HCT116 (cell line): ENCODE measurements at places on chromosomes 6 and 20. TPM values are rescaled to one million over a fixed set of nuclear protein-coding genes. Genes with fewer than 3 reads are reported as not detected.

- no peak overlapping the region for H3K27ac ChIP-seq
- DNase-seq, result no peak
- peaks cover 13% of the 10 kb centered on the region; the same call in 1 of the 2 replicates for H3K27me3 ChIP-seq
- H3K4me1 ChIP-seq, result no peaks in the 10 kb centered on the region
- no peaks in the 10 kb centered on the region for H3K36me3 ChIP-seq
Observed at GRCh38 chr20:54372313-54372712, 103.1 kb upstream of the DOK5 start.

- H3K27me3 ChIP-seq, result no peaks in the 10 kb centered on the region
- no peaks in the 10 kb centered on the region for H3K36me3 ChIP-seq
- H3K27ac ChIP-seq, result no peak overlapping the region
- DNase-seq, result no peak
- no peaks in the 10 kb centered on the region for H3K4me1 ChIP-seq
Observed at GRCh38 chr6:113181164-113181563, 676.0 kb upstream of the MARCKS start.

GRCh38 chr6:4055420-4056041 is 23.4 kb downstream of the FAM217A start:
- H3K4me3 ChIP-seq, result no peak overlapping the region
- H3K36me3 ChIP-seq, result peaks cover 55% of the 10 kb centered on the region
- DNase-seq, result peak; percentile 21
- no peak overlapping the region for H3K27ac ChIP-seq
- no peaks in the 10 kb centered on the region for H3K27me3 ChIP-seq
- peaks cover 21% of the 10 kb centered on the region for H3K4me1 ChIP-seq

DNA sequence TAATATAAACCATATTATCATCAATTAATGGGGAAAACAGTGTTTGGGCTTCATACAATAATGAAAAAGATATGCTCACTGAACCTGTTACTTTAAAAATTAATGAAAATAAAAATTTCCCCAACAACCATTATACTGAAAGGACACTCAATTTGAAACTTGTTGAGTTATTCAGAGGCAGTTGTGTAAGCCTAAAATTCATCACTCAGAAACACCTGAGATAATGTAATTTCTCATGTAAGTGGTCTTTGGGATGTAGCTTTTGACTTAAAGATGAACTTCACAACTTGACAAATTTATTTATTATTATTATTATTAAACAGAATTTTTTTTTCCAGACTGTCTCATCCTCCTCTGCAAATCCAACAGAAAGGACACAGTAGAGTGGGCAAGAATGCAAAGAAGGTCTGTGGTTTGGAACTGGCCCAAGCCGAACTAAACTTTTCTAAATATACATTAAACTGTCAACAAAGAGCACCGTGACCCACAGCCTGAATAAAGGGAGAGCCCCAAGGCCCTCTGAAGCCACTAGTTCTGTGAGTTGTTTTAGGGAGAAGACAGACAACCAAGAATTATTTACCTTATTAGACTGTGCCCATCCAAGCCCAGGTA is 32.2 kb upstream of the HEY2 start:
- no peaks in the 10 kb centered on the region for H3K27me3 ChIP-seq
- H3K36me3 ChIP-seq, result no peaks in the 10 kb centered on the region
- no peak overlapping the region for H3K4me3 ChIP-seq
- no peak for DNase-seq

Gene PNLDC1
- 0.37 TPM for total RNA-seq

GRCh38 chr6:38806833-38807232 is 91.7 kb downstream of the DNAH8 start:
- no peak overlapping the region for H3K4me3 ChIP-seq
- peaks cover 62% of the 10 kb centered on the region for H3K27me3 ChIP-seq
- DNase-seq, result no peak
- no peaks in the 10 kb centered on the region for H3K4me1 ChIP-seq
- no peaks in the 10 kb centered on the region for H3K36me3 ChIP-seq

- H3K27me3 ChIP-seq, result no peaks in the 10 kb centered on the region
- no peaks in the 10 kb centered on the region for H3K4me1 ChIP-seq
- no peak overlapping the region for H3K4me3 ChIP-seq
- no peak overlapping the region for H3K27ac ChIP-seq
Observed at GRCh38 chr6:51167468-51167867, 348.8 kb downstream of the TFAP2B start.

DNA sequence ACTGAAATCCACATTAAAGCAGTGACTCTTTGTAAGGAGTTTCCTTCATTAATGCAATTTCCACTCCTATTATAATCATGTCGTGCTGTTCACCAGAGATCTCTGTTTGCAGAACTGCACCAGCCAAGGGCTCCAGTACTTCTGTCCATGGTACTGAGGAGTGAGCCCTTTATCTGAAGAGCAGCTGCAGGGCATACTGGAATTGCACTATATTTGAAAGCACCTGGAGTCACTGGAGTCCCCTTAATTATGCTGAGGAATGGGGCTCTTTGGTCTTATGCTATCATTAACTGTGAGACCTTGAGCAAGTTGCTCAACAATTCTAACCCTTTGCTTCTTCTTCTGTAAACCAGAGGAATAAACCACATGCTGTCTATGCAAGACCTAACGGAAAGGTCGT is 61.7 kb upstream of the NUP153 start:
- H3K4me1 ChIP-seq, result no peaks in the 10 kb centered on the region
- no peak overlapping the region for H3K27ac ChIP-seq
- H3K27me3 ChIP-seq, result no peaks in the 10 kb centered on the region
- 0 out of 2 replicates have a peak, but pooled peaks cover 7% of the 10 kb centered on the region for H3K36me3 ChIP-seq
- H3K4me3 ChIP-seq, result no peak overlapping the region

GRCh38 chr20:42705550-42705949 is 484.2 kb downstream of the PTPRT start:
- no peaks in the 10 kb centered on the region for H3K4me1 ChIP-seq
- no peaks in the 10 kb centered on the region for H3K27me3 ChIP-seq
- no peak overlapping the region for H3K27ac ChIP-seq
- H3K36me3 ChIP-seq, result no peaks in the 10 kb centered on the region
- H3K4me3 ChIP-seq, result no peak overlapping the region

- H3K4me3 ChIP-seq, result no peak overlapping the region
- DNase-seq, result no peak
- H3K36me3 ChIP-seq, result no peaks in the 10 kb centered on the region
- no peak overlapping the region for H3K27ac ChIP-seq
Observed at GRCh38 chr6:46357591-46357990, 133.7 kb downstream of the RCAN2 start.

- H3K27ac ChIP-seq, result no peak overlapping the region
- H3K4me1 ChIP-seq, result 0 out of 2 replicates have a peak, but pooled peaks cover 3% of the 10 kb centered on the region
- DNase-seq, result no peak
- peaks cover 3% of the 10 kb centered on the region for H3K36me3 ChIP-seq
- no peak overlapping the region for H3K4me3 ChIP-seq
Observed at GRCh38 chr20:63937596-63937995, 18.6 kb downstream of the UCKL1 start.

Gene OR2H2
- not detected for total RNA-seq

GRCh38 chr6:168158213-168158979 is 79.4 kb upstream of the FRMD1 start:
- no peak overlapping the region for H3K27ac ChIP-seq
- H3K4me1 ChIP-seq, result peaks cover 9% of the 10 kb centered on the region; the same call in 1 of the 2 replicates
- no peak overlapping the region for H3K4me3 ChIP-seq
- no peaks in the 10 kb centered on the region for H3K27me3 ChIP-seq
- DNase-seq, result no peak

Gene COL9A1
- not detected for total RNA-seq

Gene PDE10A
- total RNA-seq, result 0.37 TPM

GRCh38 chr6:157020398-157020797 is 243.2 kb downstream of the ARID1B start:
- no peaks in the 10 kb centered on the region for H3K36me3 ChIP-seq
- DNase-seq, result no peak
- H3K4me1 ChIP-seq, result peaks cover 5% of the 10 kb centered on the region
- H3K27me3 ChIP-seq, result no peaks in the 10 kb centered on the region
- H3K4me3 ChIP-seq, result peak overlapping the region; percentile 79

Gene MROH8
- total RNA-seq, result 0.79 TPM

Gene SALL4
- 1.9 TPM for total RNA-seq

- H3K4me3 ChIP-seq, result no peak overlapping the region
- peaks cover 8% of the 10 kb centered on the region; the same call in 1 of the 2 replicates for H3K4me1 ChIP-seq
- no peaks in the 10 kb centered on the region for H3K27me3 ChIP-seq
- H3K36me3 ChIP-seq, result no peaks in the 10 kb centered on the region
Observed at GRCh38 chr20:1825507-1825906, 69.7 kb upstream of the SIRPA start.

DNA sequence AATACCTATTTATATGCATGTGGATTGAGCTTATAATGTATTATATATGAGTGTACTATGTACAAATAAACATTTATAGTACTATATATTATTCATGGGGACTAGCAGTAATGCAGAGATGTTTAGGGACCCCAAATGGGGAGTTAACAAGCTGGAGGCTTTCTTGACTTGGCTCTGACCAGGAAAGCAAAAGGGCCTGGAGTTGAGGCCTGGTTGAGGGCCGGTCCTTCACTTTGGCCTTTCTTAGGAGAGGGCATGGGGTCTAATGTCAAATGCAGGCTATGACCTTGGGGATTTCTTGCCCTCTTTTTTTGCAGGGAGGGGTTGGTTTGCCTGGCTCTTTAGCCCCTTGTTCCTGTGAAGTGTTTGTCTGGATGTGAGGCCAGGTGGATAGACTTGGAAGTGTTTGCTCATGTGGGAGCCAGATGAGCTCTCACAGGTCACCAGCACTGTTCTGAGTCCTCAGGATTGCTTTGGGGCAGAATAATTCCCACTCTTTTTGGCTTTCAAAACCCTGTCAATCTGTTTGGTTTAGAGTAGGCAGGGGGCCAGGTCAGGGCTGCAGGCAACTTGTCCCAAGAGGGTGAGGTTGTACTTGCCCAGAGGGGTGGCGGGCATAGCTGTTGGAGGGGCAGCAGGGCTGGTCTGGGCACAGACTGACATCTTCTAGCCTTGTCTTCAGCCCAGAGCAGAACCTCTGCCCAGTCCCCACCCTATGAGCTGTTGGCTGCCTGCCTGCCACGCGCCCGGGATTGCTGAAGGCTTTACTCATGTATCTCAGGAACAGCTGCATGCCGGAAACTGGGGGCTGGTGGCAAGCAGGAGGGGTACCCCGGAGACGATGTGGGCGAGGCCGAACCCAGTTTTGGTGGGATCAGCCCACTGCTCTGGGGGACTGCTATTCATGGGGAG is 14.6 kb downstream of the TJAP1 start:
- peaks cover 50% of the 10 kb centered on the region for H3K4me1 ChIP-seq
- H3K27ac ChIP-seq, result no peak overlapping the region
- no peak overlapping the region for H3K4me3 ChIP-seq
- DNase-seq, result no peak
- no peaks in the 10 kb centered on the region for H3K27me3 ChIP-seq

Gene SMIM8
- 8.0 TPM for total RNA-seq

DNA sequence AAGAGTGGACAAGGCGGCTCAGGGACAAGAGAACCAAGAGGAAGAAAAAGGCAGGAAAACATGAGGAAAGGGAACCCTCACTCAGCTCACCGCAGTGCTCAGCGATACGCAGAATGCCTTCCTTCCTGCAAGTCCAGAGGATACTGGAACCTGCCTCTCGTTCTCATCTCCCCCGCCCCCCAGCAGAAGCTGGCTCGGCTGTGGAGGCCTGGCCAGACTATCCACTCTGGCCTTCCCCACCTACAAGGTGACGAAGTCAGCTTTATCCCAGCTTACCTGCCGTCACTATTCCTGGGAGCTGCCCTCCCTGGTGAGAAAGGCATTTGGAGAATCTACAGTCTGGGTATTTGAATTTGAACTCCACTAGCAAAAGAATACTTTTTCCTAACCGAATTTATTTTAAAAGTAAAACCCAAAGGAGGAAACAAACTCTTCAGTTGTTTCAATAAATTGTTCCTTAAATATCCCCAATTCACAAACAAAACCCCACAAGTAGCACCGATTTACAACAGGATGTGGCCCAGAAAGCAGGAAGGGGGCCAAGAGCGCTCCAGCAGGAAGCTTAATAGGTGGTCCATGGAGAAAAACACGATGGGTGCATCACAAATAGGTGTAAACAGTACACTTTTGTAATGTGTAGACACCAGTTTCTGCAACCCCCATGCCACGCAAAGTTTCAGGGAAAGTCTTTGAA is 2.1 kb upstream of the DIDO1 start:
- DNase-seq, result no peak
- peak overlapping the region; percentile 23; the same call in 1 of the 2 replicates for H3K27ac ChIP-seq
- H3K36me3 ChIP-seq, result 0 out of 2 replicates have a peak, but pooled peaks cover 5% of the 10 kb centered on the region
- H3K4me1 ChIP-seq, result peaks cover 26% of the 10 kb centered on the region

DNA sequence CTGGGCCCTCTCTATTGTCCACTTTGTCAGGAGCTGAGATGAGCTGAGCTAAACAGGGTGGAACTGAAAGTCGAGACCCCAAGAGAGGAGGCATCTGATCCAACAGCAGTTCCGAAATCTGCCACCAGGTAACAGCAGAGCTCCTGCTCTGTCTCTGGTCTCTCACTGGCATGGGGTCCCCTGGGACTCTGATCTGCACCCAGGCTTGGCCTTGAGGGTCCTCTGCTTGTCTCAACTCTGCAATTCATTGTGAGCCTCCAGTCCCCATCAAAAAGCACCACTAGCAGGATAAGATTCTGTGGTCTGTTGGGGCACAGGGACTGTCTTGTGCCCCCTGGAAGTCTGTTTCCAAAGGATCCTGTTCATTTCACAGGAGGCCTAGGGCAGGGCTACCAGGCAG is 62.5 kb upstream of the TOP1 start:
- no peaks in the 10 kb centered on the region for H3K36me3 ChIP-seq
- no peaks in the 10 kb centered on the region for H3K27me3 ChIP-seq
- no peaks in the 10 kb centered on the region; the same call in 1 of the 2 replicates for H3K4me1 ChIP-seq
- H3K27ac ChIP-seq, result no peak overlapping the region

DNA sequence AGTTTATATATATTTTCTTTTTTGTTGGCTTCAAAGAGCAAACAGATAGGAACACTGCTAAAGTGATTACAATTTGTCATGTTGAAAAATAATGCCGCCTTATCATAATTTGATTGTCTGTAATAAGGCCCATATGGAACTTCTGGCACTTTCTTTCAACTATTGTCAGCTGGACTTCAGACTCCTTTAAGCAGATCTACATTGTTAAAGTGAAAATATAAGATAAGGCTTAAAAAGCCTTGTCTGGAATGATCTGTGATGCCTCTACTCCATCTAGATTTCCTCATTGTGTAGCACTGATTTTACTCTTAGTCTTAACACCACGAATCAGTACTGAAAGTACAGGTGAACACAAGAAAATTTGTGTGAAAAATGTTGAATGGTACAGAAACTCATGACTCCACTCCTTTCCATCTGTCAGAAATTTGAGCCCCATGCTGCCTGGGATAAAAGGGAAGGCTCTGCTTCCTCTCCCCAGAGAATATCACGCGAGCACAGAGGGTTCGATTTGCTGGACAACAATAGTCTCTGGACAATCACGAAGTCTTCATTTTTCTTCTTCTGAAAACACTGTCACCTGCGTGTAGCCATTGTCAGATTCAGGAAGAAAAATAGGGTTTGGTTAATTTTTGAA is 56.0 kb downstream of the BCAS1 start:
- no peak for DNase-seq
- no peaks in the 10 kb centered on the region for H3K27me3 ChIP-seq
- no peaks in the 10 kb centered on the region for H3K36me3 ChIP-seq
- no peak overlapping the region for H3K27ac ChIP-seq
- H3K4me1 ChIP-seq, result no peaks in the 10 kb centered on the region

GRCh38 chr6:168667428-168667805 is 226.4 kb downstream of the SMOC2 start:
- H3K27ac ChIP-seq, result no peak overlapping the region
- no peaks in the 10 kb centered on the region for H3K4me1 ChIP-seq
- H3K27me3 ChIP-seq, result no peaks in the 10 kb centered on the region

Gene EFHC1
- 12.4 TPM for total RNA-seq
